NCI-H2081 (cell line): ENCODE measurements at places on chromosomes 7 and 10.

GRCh38 chr10:113473011-113473410, 79.8 kb upstream of the HABP2 start:
- DNase-seq, result no peak

DNA sequence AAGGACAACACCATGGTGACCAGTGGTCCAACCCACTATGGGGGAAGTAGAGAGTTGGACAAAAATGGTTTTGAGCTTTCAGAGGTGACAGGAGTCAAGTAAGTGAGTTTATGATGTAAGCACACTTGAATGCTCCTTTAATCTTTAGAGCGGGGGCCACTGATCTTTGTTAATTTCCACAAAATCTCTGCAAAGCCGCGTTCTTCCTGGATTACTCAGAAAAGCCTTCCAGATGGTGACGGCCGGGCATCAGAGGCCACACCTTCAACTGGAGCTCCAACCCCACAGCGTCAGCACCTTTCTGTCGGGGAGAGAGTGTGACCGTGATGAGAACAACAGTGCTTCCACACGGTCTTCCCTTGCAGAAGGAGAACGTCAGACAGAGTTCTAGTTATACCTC, 35.2 kb upstream of the KLF6 start:
- DNase-seq, result no peak

- peak; percentile 51 for DNase-seq
Measured at GRCh38 chr7:6628045-6628444, 9.1 kb upstream of the ZNF316 start.

GRCh38 chr10:114180937-114181336, 1.8 kb downstream of the TDRD1 start:
- DNase-seq, result no peak

GRCh38 chr10:36424502-36424901, 700.9 kb upstream of the ANKRD30A start:
- DNase-seq, result no peak

DNA sequence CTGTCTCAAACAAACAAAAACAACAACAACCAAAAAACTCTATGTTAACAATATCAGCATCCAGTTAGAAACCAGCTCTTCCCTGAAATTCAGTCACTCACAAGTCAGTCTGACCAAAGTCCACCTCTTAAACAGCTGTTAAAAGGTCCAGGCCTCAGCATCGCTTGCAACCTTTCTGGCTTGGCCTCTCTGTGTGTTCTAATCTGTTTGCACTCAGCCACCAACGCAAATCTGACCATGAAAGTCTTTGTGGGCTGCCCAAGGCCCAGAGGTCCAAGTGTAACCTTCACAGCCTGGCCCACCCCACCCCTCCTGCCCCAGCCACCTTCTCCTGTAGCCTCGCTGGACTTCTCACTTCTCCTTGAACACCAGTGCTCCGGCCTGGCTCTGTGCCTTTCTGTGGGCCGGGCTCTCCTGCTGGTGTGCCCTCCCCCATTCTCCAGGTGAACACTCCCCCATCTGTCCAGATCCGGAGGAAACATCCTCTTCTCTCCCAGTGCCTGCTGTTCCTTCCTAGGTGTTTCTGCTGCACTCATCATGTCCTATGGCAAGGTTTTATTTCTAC, 72.2 kb upstream of the EFCAB10 start:
- no peak for DNase-seq

DNA sequence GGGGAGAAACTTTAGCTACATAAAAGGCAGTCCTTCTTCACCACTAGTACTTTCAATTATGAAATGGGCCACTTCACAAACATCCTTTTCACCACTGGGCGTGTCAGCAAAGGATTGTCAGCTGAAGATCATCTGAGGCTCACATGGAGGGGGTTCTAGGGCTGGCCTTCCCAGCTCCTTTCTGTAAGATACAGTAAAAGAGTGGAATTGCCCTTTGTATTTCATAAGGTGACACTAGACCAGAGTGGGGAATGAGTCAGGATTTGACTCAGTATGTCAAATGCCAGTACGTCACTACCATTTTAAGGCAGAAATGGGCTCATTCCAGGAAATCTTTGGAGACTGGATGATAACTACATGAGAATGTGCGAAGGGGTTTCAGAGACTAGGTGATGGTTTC, 21.2 kb upstream of the BLOC1S2 start:
- no peak for DNase-seq

GRCh38 chr10:69101451-69102095, 13.7 kb downstream of the SRGN start:
- no peak for DNase-seq

DNA sequence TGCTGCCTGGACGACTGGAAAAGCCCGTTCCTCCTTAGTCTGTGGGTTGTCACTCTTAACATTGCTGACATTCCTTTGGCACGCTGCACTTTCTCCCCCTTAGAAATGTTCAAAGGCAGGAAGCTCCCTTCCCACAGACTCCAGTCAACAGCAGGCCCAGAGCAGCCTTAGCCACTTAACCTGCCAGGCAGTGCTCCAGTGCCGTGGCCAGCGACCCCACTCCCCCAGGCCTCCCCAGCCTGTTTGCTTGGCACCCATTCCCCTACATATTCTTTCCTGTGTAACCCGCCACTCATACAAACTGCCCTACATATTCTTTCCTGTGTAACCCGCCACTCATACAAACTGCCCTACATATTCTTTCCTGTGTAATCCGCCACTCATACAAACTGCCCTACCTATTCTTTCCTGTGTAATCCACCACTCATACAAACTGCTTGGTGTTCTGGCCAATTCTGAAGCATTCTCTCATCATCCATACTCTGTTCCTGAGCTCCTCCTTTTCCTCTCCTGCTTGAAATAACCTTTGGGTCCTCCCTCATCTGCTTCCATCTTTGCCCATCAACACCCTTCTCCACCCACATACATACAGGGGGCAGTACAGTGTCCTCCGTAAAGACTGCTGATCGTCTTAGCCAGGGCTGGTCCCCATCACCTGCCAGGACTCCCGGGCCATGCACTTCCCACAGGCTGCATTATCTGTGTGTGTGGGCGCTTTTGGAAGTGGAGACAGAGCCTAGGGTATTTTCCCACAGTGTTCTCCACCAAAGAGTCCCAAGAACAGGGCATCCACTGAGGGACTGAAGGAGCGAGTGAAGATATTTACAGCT, 57.3 kb downstream of the ADARB2 start:
- DNase-seq, result no peak

DNA sequence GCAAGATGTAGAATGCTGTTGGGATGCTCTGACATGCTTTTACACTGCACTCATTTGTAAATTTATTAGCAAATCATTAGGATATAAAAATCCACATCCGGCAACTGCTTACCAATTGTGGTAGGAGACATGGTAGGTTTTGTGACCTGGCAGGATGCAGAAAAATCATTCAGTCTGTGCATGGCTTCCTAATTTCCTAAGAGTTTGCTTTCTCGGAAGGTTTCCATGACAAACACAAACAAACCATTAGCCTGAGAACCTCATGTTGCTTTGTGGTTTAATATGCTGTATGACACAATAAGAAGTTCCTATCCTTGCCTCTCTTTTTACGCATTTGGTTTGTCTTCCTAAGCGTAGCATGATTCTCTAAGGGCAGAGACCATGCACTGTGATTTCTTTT, 14.7 kb upstream of the LMBR1 start:
- no peak for DNase-seq

GRCh38 chr7:105355701-105356100, 33.0 kb downstream of the SRPK2 start:
- no peak for DNase-seq

DNA sequence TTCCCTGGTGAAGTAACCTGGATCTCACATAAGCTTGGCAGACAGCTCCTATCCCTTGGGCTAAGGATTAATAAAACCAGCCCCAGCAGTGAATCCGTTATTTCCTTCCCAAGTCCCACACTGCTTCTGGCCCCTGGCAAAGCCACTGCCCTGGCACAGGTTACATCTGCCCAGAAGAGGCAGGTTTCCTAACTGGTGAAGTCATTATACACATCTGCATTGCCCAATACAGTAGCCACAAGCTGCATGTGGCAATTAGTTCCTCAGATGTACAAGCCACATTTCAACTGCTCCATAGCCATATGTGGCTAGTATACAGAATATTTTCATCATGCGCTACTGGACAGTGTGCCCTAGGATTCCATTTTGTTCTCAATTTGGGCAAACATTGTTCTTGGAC, 273.0 kb downstream of the GRM8 start:
- DNase-seq, result no peak

DNA sequence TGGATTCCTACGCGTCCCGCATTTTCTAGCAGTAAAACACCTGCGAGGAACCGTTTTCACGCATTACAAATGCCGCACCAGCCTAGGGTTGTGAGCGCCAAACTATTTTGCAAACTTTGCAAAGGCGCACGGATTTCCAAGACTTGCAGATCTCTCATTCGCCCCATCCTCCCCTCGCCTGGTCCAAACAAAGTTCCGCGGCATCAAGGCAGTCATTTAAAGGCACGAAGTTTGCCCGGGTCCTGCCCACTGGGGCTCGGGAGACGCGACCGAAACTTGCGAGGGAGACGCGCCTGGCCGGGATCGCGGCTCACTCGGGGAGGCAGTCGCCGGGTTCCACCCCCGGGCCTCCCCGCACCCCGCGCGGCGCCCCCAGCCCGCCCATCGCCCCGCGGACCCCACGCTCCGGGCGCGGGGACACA, 613 bp downstream of the USP6NL start:
- no peak for DNase-seq

DNA sequence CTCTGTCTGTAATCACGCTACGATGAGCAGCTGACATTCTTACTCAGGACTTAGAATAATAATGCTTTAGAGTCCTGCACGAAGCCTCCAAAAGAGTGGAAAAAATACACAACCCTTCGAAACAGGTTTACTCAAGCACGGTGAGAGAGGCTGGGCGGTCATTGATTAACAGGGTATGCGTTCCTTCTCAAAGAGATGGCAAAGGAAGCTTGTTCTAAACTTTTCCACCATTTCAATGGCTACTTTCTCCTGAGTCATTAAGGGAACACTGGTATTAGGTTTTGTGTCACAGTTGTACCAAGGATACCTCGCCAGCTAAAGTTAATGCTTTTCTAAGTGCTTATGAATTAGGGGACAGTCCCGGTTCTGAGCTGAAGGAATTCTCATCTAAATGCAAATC, 141.9 kb upstream of the RHEB start:
- DNase-seq, result no peak

DNA sequence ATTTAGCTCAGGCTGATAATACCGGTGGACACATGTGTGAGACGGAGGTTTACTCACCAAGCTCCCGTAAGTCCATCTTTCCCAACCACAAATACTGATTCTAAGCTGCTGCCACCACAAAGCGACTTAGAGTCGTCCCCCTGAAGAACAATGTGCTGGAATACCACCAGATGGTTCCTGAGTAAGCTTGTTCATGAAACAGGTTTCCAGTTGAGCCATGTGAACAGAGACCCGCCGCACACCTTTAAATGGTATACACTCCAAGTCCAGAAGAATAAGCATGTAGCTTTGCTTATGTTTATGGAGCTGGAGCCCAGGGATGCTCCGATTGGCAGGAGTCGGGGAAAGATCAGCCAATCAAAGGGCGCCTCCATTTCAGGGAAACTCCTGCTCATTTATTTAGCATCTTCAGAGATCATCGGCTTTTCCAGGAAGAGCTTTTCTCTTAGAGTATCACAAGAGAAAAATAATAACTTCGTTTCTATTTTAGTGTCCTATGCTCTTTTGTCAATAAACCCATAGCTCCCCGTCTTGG, 261.6 kb upstream of the AOAH start:
- DNase-seq, result peak; percentile 52

GRCh38 chr7:65971021-65971420, 11.0 kb downstream of the GUSB start:
- no peak for DNase-seq
